ENCODE measurements at places on chromosomes 1 and 21.

DNA sequence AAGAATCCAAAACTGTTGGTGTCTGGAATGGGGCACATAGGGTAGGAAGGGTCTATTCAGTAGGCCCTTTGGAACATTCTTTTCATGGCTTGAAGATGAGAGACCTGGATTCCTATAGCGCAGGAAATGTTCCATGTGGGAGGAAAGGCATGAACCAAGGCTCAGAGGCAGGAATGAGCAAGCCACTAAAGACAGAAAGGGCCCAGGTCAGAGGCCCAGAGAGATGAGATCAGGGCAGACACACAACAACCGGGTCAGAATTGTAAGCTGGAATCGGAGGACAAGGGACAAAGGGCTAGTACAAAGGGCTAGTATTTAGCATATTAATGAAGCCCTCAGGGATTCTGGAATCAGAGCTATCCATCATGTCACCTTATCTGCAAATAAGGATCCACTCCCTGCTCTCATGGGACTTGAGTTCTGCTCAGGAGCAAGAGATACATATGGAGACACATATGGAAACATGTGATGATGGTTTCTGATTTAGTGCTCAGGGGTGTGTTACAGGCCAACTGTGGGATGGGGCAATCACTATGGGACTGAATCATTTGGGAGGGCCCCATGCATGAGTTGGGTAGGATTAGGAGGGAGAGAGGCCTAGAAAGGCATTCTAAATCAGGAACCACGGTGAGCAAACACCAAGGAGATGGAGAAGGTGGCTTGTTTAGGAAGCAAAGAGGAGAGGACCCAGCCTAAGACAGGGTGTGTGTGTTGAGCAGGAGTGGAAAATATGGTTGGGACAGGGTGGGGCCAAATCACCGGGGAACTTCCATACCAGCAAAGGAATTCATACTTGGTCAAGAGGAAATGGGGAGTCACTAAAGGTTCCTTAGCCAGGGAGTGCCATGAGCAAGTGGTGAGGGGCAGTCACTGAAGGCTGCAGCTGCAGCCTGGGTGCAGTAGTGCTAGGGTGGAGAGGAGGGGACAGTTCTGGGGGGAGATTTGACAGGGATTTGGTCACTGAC is 8.6 kb downstream of the NECTIN4 start:
- no peak for DNase-seq

GRCh38 chr1:59601041-59601441 is 213.7 kb upstream of the HOOK1 start:
- peak; percentile 97 for DNase-seq

GRCh38 chr1:228361314-228362140 is 45.1 kb downstream of the TRIM11 start:
- no peak for DNase-seq

GRCh38 chr1:906600-907420 is 16.9 kb upstream of the SAMD11 start:
- peak; percentile 73 for DNase-seq

- no peak for DNase-seq
Observed at GRCh38 chr21:16437586-16437985, 707.8 kb downstream of the USP25 start.

- peak; percentile 49 for DNase-seq
Observed at GRCh38 chr21:44870748-44871495, 2.6 kb downstream of the PTTG1IP start.

DNA sequence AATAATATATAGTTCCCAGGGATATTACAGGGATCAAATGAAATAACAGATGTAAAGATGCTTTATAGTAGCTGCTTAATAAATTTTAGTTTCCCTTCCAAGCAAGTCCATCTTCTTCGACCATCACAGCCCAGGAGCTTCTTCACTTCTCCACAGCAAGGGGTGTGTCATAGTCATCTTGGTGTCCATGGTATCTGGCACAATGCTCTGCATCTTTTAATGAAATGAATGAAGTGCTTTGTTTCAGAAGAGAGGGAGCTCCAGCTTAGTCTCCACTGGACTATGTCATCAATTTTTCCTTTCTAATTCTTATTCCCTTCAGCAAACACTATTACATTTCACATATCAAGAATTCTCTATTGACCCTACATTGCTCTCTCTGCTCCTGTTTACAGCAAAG is 4.9 kb upstream of the MACF1 start:
- no peak for DNase-seq

DNA sequence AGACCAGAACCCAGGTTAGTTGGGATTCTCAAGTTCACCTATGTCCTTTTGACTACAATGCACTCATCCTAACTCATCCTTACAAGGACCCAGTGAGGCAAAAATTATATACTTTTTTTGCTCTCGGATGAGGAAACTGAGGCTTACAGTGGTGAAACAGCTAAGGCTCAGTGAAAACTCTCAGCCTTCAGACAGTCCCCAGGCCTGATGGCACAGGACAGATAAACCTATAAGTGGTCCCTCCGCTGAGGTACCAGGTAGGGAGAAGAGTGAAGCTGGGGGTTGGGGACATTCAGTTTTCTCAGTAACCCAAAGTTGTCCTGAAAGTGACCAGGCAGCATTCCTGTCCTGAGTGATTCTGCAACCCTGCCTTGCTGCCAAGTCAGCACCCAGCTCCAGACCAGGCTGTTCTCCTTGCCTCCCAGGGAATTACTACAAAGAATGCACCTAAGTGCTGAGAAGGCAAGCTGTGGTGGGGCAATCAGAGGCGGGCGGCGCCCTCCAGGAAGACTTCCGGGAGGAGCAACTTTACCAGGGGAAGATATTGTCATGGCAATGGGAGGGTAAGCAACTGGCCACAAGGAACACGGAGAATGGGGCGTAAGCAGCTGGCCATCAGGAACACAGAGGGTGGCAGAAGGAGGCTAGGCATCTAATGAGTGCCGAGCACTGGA is 4.6 kb downstream of the TENT5B start:
- DNase-seq: no peak

GRCh38 chr1:10507111-10507879 is 32.5 kb downstream of the PEX14 start:
- peak; percentile 66 for DNase-seq

DNA sequence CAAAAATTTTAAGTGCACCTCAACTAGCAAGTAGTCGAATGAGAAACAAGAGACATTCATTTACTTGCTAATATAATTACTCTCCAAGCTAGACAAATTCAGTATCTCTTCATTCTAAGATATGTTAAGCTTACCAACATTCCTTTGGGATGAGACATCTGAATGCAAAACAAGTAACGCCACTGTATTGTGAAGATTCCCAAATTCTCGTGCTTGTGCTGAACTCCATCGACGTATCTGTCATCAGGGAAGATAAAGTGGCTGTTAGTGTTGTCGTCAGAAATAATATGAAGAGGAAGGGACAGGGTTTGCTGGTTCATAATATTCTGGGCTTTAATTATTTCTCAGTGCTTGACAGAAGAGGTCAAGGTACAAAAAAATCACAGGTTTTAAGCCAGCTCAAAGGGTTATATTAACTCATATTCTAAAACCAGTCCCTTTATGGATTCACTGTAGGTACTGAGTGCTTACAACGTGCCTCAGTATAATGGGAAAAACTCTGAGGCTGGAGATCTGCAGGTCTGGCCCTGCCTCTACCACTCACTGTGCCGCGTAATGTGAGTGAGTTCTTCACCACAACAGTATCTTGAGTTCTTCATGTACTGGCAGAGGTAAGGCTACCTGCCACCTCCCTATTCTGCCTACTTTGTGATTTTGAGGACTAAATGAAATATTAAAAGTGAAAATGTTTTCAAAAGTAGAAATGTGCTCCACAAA is 42.0 kb downstream of the PCSK9 start:
- DNase-seq: peak; percentile 79

DNA sequence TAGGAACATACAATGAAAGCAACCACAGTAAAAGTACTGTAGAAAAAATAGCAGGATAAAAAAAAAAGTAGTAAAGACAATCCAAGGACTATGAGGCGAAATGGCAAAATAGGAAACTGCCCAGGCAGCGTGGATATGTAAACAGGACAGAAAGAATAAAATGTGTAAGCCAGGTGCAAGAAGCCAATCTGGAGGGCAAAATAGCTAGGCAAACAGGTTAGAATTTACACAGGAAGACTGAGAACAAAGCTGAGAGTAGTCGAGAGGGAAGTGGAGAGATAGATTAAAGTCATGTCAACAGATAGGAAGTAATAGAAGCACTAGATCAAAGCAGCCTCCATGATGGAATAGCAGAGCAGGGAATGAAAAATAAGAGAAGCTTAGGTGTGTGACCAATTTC is 124.2 kb upstream of the B3GALT2 start:
- no peak for DNase-seq

- DNase-seq: no peak
Observed at GRCh38 chr21:41722052-41723018, 44.5 kb downstream of the RIPK4 start.

- DNase-seq: no peak
Observed at GRCh38 chr1:164495905-164496304, 63.1 kb upstream of the PBX1 start.

DNA sequence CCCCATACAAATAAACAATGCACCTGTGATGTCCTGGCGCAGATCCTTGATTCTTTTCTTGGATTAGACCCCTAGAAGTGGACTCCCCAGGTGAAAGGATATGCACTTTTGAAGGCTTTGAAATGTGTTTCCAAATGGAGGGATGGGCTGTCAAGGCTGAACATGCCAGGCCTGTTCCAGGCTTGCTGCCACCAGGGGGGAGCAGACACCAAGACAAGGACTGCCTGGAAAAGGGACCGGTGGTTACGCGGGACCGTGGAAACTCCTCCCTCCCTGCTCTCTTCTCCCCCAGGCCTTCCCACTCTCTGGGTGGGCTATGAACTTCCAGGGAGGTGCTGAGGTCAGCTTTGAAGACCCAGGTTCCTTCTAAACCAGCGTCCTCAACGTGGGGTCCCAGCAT is 12.7 kb downstream of the C1QB start:
- DNase-seq: no peak

- no peak for DNase-seq
Observed at GRCh38 chr1:90841473-90841872, 124.4 kb upstream of the BARHL2 start.

GRCh38 chr1:58932859-58933598 is 149.2 kb upstream of the JUN start:
- DNase-seq: peak; percentile 85

- no peak for DNase-seq
Observed at GRCh38 chr1:157099633-157100009, at the start of gene ETV3L. TSS of gene ETV3L (minus strand) at chr1:157099808. CDS start at chr1:157099523, 285 bp downstream.

DNA sequence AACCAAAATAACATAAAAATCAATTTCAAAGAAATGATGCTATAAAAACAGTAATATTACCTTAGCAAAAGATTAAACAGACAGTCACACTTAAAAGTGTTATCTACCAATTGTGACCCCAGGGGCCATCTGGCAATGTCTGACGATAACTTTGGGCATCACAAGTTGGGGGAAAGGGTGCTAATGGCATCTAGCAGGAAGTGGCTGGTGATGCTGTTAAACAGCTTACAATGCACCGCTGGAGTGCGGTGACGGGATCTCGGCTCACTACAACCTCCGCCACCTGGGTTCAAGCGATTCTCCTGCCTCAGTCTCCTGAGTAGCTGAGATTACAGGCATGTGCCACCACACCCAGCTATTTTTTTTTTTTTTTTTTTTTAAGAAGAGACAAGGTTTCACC is 27.6 kb downstream of the NUP133 start:
- no peak for DNase-seq

- DNase-seq: peak; percentile 32
Observed at GRCh38 chr1:20551945-20552727, at the start of gene FAM43B. TSS of gene FAM43B (plus strand) at chr1:20552573. CDS start at chr1:20552974, 401 bp downstream.

- DNase-seq: no peak
Observed at GRCh38 chr1:88502886-88503285, 181.2 kb upstream of the PKN2 start.

- DNase-seq: peak; percentile 81
Observed at GRCh38 chr1:218674280-218674773, 329.2 kb downstream of the TGFB2 start.

- no peak for DNase-seq
Observed at GRCh38 chr1:188599313-188599712, 1770.6 kb downstream of the PLA2G4A start.

DNA sequence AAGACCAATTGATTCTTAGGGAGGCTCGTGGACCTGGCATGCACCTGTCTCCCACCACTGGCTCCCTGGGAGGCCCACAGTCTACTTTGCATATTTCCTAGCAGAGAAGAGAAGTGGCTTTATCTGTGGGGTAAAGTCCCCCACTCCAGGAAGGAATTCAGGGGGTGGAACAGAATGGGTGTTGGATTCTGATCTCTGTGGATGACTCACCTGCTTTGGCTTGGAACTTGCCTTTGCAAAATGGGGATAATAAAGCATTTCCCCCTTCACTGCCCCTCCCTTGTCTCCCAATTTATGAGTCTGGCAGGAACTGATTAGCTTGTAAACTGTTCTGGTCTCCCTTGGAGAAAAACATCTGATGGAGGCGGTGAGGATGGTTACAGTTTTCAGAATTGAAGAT is 21.2 kb upstream of the OTUD3 start:
- no peak for DNase-seq

GRCh38 chr1:183609759-183610452 is 19.6 kb upstream of the NCF2 start:
- DNase-seq: peak; percentile 40

GRCh38 chr21:25188677-25189079 is 418.6 kb downstream of the MRPL39 start:
- DNase-seq: no peak

DNA sequence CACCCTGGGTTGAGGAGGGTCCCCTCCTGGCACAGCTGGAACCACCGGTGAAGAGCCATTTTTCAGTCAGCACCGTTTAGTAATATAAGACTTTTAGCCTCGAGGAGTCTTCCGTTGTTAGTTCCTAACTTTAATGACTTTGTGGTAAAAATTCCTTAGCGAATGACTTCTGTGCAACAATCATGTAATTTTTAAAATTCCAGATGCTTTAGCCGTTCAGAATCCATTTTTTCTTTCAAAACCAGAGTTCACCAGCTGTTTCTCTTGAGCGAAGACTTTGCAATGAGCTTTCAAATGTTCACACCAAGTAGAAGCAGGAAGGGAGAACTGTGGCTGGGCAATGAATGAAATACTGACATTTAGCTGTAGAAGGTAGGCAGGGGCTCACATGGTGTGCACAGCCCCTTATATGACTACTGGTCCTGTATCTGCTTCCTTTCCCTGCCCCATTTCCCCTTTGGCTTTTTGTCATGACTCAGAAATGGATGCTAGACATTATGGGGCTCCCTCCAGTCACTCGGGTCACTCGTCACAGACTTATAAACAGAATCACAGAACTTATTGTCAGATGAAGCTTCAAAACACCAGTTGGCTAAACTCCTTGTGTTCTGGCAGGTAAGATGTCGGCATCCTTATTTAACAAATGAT is 4.1 kb downstream of the DISC1 start:
- peak; percentile 70 for DNase-seq

GRCh38 chr1:16968372-16968771 is 12.0 kb downstream of the MFAP2 start:
- DNase-seq: no peak

Data from RPMI7951 (cell line).